Eye (tissue), 1 donor: ENCODE measurements at places on chromosomes 11 and 22.

DNA sequence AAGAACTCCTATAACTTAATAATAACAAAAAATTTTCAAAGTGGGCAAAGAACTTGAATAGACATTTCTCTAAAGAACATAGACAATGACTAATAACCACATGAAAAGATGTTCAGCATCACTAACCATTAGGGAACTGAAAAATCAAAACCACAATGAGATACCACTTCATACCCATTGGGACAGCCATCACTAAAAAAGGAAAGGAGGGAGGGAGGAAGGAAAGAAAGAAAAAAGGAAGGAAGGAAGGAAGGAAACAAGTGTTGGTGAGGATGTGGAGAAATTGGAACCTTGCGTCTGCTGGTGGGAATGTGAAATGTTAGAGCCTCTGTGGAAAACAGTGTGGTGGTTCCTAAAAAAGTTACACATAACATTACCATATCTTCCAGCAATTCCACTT is 55.8 kb downstream of the MS4A13 start:
- DNase-seq, result no peak

GRCh38 chr22:35452351-35452781 is 52.4 kb downstream of the MCM5 start:
- DNase-seq, result no peak

DNA sequence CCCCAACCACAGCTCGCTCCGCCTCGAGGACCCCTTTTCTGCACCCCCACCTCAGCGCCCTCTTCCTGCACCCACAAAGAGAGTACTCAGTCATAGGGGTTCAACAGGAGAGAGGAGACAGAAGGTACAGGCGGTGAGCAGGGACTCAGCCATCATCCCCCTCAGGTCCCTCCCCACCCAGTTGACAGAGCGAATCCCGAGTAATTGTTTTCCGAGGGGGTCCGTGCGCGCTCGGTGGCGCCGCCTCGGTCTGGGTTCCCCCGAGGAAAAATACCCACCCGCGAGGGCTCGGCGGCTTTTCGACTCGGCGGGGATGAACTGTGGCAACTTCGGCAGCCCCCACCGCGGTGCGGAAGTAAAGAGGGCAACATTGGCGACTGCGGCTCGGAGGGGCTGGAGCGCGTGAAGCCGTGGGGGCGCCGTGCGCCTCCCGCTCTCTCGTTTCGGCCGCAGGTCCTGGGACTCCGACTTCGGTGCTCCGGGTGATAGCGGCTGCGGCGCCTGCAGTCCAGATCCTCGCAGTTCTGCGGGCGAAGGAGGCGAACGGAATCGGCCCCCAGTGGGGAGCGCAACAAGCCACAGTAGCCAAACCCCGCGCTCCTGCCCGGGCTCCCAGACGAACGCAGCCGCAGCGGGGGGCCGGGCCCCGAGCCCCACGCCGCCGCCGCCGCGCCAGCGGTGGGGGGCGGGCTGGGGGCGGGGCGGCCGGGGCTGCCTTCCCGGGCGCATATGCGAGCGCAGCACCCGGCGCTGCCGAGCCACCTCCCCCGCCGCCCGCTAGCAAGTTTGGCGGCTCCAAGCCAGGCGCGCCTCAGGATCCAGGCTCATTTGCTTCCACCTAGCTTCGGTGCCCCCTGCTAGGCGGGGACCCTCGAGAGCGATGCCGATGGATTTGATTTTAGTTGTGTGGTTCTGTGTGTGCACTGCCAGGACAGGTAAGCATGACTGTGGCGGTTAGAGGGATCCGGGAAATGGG is at the start of gene NELL1:
TSS of gene NELL1 (plus strand) at position 743 of the 976 bp plus-strand sequence.
- peak; percentile 48 for DNase-seq

DNA sequence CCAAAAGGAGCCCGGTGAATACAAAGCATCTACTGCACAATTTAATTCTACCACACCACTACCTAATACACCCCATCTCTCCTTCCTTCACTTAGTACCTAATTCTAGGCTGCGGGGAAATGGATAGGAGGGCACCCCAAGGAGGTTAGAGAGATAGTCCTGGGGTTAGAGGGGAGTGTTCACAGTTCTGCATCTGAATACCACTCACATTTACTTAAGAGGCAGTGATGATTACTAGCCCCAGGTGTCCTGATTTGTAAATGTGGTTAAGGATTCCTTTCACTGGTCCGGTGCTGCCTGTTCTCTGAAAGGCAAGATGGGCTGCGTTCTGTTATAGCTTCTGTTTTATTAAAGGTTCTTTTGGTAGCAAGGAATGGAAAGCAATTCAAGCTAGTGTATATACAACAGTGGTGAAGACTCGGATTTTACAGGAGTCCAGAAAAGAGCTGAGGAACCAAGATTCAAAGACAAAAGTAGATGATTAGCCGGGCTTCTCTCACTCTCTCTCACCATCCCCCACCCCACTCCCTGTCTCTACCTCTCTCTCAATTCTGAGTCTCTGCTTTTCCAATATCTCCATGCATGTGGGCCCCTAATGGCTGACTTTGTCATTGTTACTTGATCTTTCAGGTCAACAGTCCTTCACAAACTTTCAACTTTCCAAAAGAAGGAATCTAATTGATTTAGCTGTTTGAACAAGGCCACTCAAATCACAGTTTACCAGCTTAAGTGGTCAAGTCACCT is 8.7 kb upstream of the KCNA4 start:
- DNase-seq, result no peak

GRCh38 chr11:118142809-118143208 is 9.8 kb downstream of the SCN4B start:
- no peak for DNase-seq

DNA sequence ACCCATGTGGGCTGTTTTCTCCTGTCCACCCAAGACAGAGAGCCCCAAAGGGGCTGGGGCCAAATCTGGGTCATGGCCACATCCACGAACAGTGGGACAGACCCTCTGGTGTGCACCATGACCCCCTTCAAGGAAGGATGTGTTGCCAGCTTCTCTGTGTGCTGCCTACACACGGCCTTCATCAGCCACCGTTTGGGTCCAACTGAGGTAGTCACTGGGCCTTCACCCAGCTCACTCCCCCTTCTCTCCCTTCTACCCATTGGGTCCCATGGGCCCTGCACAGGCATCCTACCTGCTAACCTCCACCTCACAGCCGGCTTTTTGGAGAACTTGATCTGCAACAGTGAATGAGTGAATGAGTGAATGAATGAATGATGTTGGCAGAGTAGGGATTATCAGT is 1484.9 kb downstream of the BRD1 start:
- DNase-seq, result no peak

DNA sequence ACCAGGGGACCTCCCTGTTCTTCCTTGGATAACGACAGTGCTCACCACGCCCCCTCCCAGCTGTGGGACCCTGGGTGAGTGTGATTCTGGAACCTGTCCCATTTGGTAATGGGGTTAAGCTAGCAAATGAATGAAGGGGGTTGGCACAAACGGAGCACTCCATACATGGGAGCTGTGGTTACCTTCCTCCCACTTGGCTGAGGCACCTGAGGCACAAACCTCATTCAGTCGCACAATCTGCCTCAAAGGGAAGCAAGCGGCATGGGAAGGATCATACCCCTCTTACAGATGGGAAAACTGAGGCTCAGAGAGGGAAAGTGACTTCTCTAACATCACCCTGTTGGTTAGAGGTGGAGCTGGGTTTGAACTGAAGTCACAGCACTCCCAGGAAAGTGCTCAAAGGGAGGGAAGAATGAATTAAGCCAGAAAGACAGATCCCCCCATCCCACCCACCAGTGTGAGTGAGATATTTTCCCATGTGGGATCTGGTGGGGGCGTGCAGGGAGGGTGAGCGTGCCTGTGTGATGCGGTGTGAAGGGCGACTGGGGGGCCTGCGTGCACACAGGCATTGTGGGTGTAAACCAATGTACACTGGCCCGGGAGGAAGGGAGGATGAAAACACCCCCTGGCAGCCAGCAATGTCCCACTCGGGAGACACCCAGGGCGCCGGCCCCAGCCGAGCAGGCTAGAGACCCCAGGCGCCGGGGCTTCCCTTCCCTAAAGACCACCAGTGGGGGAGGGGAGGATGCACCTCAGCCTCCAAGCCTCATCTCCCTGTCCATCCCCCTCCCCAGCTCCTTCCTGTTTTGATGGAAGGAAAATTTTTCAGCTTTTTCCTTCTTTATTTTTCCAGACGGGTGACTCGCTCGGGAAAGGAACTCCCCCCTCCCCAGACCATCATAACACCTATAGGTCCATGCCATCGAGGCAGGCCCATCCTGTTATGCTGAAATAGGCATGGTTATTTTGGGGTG is 8.0 kb upstream of the PDGFB start:
- no peak for DNase-seq

- DNase-seq, result no peak
These were observed 111.9 kb downstream of the EHF start for GRCh38 chr11:34732831-34733230.

DNA sequence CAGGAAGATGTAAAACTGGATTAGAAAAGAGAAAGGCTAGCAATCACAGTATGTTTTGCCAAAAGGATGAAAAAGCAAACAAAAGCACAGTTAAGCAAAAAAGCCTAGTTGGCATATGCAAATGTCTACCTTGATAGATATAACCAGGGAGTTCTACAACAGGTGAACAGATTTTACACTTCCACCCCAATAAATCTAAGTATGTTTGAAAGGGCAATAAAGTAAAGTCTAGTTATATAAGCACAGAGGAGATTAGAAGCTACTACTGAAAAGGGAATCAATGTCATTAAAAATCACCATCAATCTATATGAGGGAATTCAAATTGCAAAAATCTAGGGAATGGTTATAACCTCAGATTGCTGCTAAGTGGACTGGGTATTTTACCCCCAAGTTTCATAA is 49.7 kb downstream of the CELF1 start:
- DNase-seq, result no peak

DNA sequence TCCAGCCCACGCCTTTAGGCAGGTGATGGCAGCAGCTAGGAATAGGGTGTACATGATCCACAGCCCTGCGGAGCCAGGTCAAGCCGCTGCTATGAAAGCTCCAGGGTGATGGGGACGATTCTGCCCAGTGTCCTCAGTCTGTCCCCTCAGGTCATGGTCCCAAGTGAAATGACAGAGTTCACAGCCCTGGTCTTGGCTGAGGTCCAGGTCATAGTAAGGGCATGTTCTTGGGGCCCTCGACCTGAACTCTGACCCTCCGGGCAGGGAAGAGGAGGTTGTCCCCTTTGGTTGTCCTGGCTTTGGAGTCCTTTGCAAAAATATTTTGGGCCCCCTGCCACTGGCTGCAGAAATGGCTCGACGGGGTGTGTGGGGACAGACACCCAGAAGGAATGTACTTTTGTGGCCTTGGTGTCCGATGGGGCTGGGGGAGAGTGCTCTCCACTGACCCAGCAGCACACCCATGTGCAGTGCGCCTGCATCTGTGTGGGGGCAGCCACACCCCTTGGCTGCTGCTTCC is 7.3 kb downstream of the C22orf31 start:
- DNase-seq, result no peak

DNA sequence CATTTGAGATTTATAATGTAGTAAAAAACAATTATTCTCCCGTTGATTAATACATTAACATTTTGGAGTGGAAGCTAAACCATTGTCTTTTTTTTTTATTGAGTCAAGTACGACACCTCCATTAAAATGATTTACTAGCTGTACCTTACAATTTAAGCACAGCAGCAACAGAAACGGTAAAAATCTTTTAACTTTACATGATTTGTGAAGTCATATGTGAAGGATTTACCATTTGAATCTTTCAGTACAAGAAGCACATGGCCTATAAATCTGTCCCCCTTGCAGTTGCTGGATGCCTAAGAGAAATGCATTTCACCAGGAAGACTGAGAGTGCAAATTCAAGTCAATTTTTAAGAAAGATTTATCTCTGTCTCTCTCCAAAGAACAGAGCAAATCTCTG is 324.6 kb downstream of the CADM1 start:
- DNase-seq, result no peak

DNA sequence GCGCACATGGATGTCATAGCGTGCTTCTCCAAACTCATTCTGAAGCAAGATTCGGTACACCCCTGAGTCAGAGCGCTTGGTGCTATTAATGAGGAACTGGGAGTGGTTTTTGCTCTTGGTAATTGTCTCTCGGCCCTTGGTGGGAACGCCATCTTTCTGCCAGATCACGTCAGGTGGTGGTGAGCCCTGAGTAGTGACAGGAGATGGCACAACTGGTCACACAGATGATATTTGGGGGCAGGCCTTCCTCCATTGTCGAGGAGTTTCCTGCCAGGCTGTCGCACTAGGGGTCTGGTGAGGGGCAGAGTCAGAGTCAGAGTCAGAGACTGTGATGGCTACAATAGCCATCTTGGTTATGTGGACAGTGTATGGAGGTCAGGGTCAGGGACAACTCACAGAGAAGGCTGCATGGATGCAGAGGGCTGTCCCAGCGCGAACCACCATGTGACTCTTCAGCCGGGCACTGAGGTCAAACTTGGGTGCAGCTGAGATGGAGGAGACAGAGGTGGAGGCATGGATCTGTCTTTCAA is 9.3 kb downstream of the TMEM86A start:
- DNase-seq, result no peak

DNA sequence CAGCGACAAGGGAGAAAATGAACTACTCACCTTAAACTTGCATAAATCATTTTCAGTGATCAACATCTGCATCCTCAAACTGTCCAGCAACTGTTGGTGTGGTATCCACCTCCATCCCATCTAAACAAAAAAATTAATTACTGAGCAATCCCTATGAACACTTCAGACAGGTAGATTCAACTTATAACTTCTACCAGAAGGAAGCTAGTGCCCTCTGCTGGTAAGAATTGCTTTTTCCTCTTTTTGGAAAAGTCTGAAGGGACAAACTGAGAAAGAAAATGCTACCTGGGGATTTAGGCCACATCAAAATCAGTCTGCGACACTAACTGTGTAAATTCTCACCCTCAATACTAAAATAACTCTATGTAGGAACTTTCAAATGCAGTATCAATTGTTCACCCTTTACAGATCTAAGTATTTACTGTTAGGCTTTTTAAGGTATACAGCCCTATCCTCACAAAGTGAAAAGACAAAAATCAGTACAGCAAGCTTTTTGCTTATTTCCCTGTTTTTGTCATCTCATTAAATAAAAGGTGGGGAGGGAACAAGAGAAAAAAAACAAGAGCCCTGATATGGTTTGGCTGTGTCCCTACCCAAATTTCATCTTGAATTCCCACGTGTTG is 17.9 kb downstream of the CLNS1A start:
- DNase-seq, result peak; percentile 78

DNA sequence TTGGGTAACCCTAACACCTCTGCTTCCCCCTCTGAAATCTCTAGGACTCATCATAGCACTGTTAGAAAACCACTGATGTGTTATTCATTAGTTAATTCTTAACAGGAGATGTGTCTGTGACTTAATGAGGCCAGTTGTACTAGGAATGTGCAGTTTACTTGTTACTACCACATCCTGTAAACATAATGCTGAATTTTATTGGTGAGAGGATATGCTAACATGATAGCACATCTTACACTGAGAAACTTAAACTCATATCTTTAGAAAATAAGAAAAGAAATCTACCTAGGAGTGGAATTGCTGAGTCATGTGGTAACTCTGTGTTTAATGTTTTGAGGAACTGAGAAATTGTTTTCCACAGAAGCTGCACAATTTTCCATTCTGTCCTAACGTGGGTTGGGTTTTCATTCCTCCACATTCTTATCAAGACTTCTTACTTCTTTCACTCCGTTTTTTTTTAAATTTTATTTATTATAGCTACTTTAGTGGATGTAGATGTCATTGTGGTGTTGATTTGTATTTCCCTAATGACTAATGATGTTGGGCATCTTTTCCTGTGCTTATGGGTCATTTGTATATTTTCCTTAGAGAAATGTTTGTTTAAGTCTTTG is 33.7 kb downstream of the RNF121 start:
- no peak for DNase-seq
